Activated T-helper 1 cell treated with anti-CD3 and anti-CD28 coated beads, Interleukin-2, amount 50 U/mL, for 16 hours (primary cell): ENCODE measurements at places on chromosomes 5 and 9.

GRCh38 chr5:65776441-65777141, 54.6 kb downstream of the NLN start:
- DNase-seq = no peak

DNA sequence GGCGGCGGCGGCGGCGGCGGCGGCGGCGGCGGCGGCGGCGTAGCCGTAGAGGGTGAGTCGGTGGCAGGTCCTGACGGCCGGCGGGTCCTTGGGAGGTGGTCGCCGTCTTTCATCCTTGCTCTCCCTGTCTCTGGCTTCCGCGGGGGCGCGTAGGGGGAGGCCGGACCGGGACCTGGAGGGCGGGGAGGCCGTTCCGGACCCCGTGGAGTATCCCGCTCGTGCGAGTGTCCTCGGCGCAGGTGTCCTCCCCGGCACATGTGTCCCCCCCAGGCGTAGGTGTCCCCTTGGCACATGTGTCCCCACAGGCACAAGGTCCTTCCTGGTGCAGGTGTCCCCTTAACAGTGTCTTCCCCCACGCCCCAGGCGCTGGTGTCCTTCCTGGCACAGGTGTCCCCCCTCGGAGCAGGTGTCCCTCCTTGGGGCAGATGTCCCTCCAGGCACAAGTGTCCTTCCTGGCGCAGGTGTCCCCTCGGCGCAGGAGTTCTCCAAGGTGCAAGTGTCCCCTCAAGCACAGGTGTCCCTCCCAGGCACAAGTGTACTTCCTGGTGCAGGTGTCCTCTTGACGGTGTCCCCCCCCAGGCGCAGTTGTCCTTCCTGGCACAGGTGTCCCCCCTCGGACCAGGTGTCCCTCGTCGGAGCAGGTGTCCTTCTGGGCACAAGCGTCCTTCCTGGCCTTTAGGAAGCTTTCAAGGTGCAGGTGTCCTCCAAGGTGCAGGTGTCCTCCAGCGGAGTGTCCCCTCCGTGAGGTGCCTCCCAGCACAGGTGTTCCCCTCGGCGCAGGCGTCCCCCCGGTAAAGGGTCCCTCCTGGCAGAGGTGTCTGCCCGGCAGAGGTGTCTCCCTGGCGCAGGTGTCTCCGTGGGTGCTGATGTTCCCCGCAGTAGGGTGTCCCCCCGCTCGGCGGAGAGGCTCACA, 519 bp downstream of the EXOC3 start:
- DNase-seq = no peak

DNA sequence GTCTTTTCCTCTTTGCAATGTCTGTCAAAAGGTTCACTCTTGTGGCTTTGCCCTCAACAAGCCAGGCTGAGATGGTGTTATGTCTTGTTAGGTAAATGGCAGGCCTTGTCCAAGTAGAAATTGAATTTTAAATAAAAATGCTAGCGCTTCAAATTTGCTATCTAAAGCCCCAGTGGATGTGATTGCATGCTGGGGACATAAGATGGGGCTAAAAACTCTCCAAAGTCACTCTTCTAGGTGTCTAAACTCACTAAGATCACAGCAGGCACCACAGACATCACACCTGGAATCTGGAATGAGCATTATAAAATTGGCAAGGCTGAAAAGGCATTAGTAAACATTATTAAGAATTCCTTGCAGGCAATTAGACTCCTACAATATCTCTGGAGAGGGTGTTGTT, 262.7 kb upstream of the CLINT1 start:
- no peak for DNase-seq

DNA sequence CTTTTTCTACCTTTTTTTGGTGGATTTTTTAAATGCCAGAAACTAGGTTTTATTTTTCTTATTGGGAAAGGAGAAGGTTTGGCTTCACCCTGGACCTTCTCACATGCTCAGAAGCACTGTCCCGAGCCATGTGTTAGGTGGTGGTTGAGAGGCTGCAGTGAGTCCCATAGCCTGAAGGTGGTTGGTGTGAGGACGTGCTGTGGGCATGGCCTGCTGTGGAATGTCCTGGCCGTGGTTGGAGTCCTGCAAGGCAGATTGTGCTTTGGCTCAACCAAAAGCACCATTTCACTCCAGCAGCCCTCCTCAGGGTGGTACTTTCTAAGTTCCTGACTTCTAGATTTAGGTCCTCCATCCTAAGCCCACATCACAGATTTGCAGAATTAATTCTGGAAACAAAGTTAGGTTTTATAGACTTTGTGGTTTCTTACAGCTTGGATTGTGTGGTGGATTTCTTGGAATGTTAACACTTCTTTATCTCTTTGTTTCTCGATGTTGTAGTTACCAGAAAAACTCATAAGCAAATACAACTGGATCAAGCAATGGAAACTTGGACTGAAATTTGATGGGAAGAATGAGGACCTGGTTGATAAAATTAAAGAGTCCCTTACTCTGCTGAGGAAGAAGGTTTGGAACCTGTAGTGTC, 22.6 kb downstream of the OTULIN start:
- DNase-seq = no peak

DNA sequence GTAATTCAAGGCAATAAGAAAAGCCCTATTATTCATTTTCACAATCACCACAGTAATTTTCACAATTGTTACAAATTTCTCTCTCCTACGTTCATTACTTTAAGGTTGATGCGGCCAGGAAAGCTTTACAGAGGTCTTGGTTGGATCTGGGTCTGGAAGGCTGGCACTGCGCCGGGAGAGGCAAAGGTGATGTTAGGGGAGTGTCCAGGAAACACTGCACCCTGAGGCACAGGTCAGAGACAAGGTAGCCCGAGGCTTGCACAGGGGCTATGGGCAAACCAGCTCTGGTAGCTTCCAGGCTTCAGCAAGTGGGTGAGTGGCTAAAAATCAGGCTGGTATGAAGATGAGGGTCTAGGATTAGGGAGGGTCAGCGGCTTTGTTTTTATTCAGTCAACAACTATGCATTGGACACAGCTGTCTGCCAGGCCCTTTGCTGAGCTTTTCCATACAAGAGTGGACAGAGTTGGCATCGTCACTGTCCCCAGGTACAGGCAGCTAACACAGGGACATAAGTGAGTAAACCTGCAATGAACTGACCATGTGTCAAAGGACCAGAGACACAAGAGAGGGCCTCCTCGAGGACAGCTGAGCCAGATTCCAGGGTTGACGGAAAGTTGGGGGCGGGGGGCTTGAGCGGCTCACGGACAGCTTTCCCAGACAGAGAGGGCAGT, 12.4 kb upstream of the TENT4A start:
- DNase-seq = no peak
